ENCODE measurements at places on chromosomes 5 and 9. TPM values are rescaled to one million over a fixed set of nuclear protein-coding genes. Genes with fewer than 3 reads are reported as not detected.

Gene GFI1B
- total RNA-seq, result 0.48 TPM

Gene HTR1A
- not detected for total RNA-seq

Gene PCDHB3
- 0.72 TPM for total RNA-seq

Gene SWI5
- total RNA-seq, result 26.7 TPM

Gene GABRA1
- 2.9 TPM for total RNA-seq

Gene AQP7
- total RNA-seq, result 0.48 TPM

Gene SAXO1
- total RNA-seq, result 1.9 TPM

Gene KCNV2
- total RNA-seq, result 1.4 TPM

Gene FRMD3
- total RNA-seq, result 51.3 TPM

Gene RGS7BP
- 1.7 TPM for total RNA-seq

Gene FGF18
- total RNA-seq, result 2.2 TPM

Gene MRPL22
- 10.4 TPM for total RNA-seq

GRCh38 chr5:145497052-145497451 is 338.1 kb downstream of the PRELID2 start:
- DNase-seq, result no peak

- DNase-seq, result no peak
Measured at GRCh38 chr5:41790038-41790776, 80.0 kb downstream of the OXCT1 start.

- no peak for DNase-seq
Measured at GRCh38 chr5:1341863-1342262, 3.0 kb downstream of the CLPTM1L start.

- peak; percentile 26 for DNase-seq
Measured at GRCh38 chr5:43874772-43875171, 271.8 kb downstream of the NNT start.

GRCh38 chr5:167557359-167557758 is 734.1 kb upstream of the WWC1 start:
- no peak for DNase-seq

DNA sequence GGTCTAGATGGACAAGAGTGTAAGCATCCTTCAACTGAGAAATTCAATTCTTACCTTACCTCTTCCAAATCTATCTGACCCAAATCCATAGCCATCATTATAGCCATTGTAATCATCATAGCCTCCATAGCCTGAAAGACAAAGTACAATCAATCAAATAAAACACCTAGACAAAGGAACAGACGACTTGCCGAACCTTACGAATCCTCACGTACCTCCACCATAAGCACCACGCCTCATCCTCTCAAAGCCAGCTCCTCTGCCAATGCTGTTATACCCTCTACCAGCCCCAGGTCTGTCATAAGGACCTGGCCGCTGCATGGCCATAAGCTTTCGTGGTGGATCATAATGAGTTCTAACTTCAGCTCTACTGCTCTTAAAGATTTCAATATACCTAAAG is 5.5 kb downstream of the HNRNPH1 start:
- no peak for DNase-seq

DNA sequence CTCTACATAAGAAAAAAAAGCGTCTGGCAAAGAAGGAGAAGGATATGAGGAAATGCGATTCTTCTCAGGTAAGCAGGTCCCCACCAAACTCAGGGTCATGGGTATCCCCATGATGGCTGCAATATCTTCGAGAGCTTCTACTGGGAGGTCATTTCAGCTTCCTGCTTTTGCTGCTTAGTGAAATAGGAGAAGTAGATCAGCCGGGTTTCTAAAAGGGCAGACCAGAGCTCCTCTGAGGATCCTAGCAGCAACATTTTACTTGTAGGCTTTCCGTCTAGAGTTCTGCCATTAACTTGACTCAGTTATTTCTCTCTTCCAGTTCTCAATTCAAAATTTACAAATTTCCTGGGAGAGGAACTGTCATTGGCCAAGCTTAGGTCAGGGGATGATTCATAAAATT is 134.7 kb downstream of the DPYSL3 start:
- no peak for DNase-seq

- no peak for DNase-seq
Measured at GRCh38 chr5:1115123-1115815, 3.4 kb upstream of the SLC12A7 start.

- DNase-seq, result no peak
Measured at GRCh38 chr5:1243487-1244130, 18.4 kb downstream of the SLC6A18 start.

DNA sequence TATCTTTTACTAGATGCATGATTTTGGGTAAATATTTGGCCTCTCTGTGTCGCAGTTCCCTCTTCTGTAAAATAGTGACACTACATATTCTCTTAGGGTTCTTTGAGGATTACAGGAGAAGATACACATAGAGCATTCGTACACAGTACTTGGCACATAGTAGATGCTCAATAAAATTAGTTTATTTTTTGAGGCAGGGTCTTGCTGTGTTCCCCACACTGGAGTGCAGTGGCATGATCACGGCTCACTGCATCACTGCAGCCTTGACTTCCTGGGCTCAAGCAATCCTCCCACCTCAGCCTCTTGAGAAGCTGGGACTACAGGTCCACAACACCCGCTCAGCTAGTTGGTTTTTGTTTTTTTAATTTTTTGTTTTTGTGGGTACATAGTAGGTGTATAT is 1.6 kb downstream of the SCAI start:
- DNase-seq, result no peak

GRCh38 chr9:93680443-93681268 is 104.3 kb downstream of the PHF2 start:
- DNase-seq, result no peak

DNA sequence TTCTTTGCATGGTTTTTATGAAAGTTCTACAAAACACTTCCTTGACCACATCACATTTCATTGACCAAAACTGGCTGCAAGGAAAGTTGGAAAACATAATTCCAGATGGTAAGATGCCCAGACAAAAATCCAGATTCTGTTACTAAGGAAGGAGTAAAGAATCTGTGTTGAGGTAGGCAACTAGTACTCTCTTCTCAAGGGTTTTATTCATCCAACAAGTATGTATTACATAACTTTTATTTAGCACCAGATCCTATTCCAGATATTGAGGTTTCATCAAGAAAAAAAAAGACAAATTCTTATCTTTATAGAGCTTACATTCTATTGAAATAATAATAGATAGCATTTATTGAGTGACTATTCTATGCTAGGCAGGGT is 43.2 kb upstream of the UGCG start:
- DNase-seq, result no peak

- DNase-seq, result no peak
Measured at GRCh38 chr9:134802216-134802795, 78.3 kb upstream of the FCN2 start.

DNA sequence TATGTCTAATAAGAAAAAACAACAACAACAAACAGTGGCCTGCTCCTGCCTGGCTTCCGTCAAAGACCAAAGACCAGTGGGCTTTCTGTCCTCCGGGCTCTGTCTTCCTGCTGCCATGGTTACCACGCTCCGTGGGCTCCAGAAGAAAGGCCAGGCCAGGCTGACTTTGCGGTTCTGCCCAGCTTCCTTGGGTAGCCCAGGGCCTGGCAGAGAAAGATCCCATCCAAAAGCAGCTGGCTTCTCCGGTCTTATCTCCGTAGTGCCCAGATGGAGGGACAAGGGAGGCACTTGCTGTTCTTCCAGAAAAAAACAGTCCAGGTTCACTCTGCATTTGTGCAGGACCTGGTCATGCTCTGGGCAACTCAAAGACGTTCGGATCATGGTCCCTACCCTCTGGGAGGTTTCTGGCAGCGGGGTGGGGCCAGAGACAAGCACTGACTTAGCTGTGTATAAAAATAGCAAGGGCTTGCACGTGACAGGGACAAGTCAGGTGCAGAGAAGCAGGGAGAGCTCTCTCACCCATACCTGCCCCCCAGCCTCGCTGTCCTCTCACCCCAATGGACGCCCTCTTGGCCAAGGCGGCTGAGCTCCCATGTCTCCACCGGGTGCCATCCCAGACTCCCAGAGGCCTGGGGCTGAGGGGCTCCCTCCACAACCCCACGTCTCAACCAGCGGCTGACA is 212.2 kb downstream of the C9orf50 start:
- DNase-seq, result no peak

GRCh38 chr5:62082370-62082801 is 223.6 kb upstream of the KIF2A start:
- peak; percentile 71 for DNase-seq

- DNase-seq, result no peak
Measured at GRCh38 chr5:88756953-88757352, 126.0 kb downstream of the MEF2C start.

DNA sequence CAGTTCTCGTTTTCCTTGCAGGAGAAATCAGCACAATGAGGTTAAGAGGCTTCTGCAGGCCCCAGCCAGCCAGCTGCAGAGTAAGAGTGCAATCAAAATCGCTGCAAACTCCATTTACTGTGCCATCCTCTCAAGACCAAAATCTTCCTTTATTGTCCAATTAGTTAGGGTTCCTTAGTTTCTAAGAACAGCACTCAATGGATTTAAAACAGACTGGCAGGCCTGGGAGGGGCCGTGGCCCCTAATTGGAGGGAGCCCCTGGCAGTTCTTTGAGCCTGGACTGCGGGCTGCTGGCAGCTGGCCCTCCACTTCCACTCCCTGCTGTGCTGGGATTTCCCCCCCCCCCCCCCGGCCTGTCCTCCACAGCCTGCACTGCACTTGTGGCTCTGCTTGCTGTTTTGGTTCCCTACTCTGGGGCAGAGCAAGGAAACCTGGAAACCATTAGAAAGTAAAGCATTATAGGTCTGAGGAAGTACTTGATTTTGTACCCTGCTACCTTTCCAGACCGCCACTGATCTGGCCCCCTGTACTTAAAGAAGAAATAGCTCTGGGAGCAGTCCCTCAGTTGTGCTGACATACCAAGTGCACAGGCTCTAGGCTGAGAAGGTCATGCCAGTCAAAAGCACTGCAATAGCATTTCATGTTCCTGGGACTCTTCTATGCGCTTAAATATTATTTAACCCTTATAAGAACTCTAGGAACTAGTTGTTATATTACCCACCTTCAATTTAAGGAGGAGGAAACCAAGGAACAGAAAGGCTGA is 129.0 kb downstream of the APBA1 start:
- DNase-seq, result peak; percentile 9

DNA sequence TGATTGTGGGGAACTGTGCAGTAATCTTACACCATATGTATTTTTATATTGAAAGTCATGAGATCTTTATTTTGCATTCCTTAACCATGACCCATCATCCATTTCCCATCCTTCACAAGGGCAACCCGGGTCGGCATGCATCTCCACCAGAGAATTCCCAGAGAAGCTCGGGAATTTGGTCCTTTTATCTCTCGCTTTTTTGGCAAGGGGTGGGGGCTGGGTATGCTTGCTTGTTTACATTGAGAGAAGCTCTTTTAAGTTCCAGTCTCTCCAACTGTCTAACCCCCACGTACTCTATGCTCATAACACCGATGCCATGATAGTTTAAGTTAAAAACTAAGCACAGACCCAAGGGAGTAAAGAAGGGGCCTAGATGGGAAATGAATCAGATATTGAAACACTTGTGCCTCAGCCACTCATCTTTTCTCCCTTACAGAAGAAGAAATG is 109.9 kb upstream of the NFIB start:
- peak; percentile 76 for DNase-seq

- DNase-seq, result peak; percentile 71
Measured at GRCh38 chr5:8288334-8288733, 419.4 kb downstream of the MTRR start.

- no peak for DNase-seq
Measured at GRCh38 chr9:2634153-2634552, 12.6 kb downstream of the VLDLR start.

- DNase-seq, result no peak
Measured at GRCh38 chr5:162990856-162991497, 446.4 kb upstream of the CCNG1 start.

DNA sequence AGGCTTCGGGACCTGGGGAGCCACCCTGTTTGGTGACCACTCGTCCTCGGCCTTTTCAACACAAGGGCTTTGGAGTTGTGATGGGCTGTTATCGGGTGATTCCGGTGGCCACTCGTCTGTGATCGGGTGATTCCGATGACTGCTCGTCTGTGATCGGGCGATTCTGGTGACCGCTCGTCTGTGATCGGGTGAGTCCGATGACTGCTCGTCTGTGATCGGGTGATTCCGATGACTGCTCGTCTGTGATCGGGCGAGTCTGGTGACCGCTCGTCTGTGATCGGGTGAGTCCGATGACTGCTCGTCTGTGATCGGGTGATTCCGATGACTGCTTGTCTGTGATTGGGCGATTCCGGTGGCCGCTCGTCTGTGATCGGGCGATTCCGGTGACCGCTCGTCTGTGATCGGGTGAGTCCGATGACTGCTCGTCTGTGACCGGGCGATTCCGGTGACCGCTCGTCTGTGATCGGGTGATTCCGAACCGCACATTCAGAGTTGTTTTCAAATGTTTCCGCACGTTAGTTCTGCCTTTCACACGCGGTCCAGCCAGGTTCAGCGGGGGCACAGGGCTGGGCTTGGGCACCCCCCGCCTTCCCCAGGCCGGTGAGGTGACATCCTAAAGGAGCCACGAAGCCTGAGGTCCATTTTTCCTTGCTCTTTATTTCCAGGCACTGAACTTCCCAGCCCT is 30.3 kb downstream of the TPPP start:
- DNase-seq, result no peak

DNA sequence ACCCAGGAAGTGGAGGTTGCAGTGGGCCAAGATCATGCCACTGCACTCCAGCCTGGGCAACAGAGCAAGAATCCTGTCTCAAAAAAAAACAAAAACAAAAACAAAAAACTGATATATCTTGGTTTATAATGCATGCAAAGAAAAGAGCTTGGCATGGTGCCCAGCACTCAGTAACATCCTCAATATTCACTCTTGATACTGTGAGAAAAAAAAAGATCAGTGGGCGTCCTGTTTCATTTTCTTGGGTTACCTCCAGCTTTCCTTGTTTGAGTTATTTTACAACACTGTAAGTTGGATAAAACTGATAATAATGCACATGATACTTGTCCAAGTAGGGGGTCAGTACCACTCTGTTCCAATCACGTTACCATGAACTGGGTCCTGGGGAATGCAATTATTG is 7.8 kb downstream of the PHYHD1 start:
- DNase-seq, result no peak

DNA sequence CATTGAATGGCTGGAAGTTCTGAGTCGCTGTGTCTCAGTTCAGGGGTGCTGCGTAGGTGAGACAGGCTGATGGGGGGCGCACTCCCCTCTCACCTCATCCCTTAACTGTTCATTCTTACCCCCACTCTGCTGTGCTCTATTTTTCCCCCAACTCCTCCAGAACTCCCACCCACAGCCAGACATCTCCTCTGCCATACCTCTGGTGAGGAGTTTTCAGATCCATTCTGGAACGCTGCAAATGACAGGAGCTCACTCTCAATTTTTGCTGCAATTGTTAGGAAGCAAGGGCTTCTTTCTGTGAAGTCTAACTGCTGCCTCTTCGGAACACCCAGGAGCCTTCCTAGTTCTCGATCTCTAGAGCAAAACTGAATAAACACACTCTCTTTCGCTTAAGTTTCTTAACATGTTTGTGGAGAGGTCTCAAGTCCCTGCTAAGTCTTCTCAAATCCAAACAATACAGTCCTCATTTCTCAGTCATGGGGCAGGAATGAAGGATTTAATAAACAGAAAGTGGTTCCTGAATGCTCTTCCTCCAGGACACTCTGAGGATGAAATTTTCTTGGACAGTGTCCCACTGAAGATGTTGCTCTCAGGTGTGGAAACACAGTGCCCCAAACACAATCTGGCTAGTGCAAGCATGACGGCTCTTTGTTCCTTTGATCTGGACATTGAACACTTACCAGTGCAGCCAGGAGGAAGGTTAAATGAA is 387.7 kb downstream of the KDM4C start:
- DNase-seq, result no peak
